ENCODE measurements at places on chromosomes 11 and 22.

GRCh38 chr11:46309814-46310259 is 32.4 kb downstream of the CREB3L1 start:
- DNase-seq: no peak

GRCh38 chr11:22346282-22346681 is 8.1 kb downstream of the SLC17A6 start:
- no peak for DNase-seq

DNA sequence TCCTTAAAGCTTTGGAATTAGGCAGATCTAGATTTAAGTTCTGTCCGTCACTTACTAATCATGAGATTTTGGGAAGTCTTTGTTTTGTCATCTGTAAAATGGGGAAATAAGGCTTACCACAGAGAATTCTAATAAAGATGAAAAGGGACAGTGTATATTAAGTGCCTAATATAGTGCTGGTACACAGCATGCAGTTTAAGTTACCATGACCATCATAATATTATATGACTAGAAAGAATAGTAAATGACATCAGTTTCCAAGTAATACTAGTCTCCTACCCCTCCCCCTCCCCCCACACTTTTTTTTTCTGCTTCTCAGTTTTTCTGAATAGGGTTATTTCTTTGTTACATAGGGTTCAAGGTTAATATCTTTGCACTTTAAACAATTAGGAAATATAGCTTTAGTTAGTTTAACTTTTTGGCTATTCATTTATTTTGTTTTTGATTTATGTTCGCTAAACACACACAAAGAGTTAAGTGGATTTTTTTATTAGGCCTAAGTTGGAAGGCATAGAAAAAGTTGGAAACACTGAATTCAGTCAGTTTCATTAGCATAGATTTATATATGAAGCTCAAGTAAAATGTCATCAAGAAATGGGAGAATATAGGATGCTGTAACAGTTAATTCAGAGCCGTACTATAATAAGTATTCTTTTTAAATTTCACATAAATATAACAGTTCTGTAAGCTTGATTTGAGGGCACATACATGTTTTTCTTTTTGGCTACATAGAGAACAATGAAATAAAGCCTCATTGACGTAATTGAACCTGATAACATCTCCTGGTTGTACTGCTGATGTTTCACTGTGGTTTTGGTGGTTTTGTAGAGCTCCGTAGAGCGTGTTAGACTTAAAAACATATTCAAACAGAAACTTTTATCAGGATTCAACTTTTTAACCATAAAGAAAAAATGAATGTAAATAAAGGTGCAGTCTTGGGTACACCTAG is 121.2 kb downstream of the PDE3B start:
- no peak for DNase-seq

DNA sequence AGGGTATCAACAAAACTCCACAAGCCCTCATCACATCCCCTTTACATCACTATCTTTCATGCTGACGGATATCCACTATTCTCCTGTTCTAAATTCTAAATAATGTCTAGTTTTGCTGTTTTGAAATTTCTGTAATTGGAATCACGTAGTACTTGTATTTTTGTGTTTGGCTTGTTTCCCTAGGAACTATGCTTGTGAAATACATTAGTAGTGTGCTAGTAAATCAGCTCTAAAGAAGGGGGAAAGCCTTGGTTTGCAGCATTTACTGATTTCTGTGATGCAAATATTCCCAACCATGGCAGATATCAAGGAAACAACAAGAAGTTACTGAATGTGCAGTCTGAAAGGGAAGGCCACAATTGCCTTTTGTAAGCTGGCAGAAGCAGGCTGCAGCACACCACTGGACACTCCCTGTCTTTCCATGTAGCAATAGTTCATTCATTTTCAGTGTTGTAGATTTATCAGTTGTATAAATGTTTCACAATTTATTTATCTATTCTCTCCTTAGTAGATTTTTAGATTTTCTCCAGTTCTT is 4.7 kb upstream of the FOLH1 start:
- DNase-seq: no peak

DNA sequence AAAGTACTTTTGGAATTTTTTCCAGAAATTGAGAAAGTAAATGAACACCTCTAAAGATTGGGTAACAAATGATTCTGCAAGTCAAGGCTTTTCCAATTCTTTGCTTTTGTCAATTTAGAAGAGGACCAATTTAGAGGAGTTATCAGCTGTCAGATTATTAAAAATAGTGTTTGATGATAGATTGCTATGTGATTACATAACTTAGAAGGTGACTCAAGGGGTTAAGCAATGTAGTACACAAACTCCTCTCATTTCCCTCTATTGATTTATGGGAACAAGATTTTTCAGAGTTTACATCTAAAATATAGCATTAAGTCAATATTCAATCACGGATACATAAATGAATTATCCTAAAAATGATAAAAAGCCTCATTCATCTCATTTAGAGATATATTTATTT is 70.3 kb downstream of the INSC start:
- no peak for DNase-seq

DNA sequence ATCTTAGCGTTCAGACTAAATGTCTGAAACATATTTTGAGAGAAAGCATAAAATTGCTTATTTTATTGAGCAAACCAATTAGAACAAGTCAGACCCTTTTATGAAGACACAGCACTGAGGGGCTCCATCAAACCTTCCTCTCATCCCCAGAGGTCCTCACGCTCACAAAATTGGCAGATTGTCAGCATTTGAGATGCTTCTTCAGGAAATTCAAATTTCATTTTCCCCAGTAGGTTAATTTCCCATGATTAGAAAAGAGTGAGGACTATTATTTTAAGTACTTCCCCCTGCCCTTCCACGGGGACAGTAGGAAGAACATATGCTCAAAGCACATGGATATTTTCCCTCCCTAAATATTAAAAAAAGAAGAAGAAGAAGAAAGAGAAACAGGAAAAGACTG is 851.8 kb downstream of the BRD1 start:
- DNase-seq: no peak

DNA sequence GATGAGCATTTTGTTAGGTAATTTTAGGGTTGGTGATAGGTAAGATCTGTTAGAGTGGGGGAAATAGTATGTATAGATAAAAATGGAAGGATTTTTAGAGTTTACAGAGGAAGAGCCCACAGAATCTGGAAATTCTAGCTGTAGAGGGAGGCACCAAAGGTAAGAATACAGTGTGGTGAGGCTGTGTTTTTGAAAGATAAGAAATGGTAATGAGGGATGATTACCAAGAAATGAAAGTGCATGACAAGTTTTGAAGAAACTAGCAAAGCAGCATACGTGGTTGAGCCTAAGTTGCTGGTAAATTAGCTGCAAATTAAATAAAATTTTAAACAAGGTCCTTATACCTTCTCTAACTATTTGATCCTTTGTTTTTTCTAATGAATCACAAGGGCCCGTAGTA is 14.6 kb upstream of the RASSF10 start:
- no peak for DNase-seq

DNA sequence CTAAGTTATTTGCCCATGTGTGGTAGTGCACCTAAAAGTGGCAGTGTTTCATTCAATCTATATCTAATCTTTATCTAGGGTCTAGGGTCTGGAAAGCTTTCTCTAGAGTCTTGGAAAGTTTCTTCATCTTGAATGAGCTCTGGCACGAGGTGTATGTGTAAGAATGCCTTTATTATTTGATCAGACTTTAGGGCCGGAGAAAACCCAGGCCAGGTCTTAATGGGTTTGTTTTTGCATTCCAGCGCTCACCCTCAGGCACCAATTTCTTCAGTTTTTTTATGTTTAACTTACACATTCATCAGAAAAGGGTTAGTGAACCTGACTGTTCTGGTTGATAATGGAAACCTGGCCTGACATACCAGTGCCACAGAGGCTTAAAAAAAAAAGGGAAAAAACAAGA is 68.3 kb upstream of the SLN start:
- DNase-seq: no peak

DNA sequence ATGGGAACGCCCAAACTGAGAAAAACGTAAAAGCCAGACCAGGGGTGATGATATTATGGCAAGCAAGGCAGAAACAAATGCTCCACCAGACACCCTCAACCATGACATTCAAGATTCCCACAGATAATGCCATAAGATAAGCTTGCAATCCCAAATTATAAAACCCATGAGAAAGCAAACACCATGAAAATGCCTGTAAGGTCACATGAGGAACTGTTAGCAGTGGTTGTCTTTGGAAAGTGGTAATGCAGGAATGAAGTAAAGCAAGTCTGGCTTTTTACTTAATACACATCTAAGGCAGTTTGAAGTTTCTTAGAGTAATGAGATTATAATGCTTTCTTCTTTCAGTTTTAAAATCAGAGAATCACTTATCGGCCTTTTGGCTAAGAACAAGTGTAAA is 111.0 kb downstream of the MN1 start:
- DNase-seq: no peak

GRCh38 chr22:30020511-30020910 is 59.8 kb upstream of the HORMAD2 start:
- DNase-seq: no peak

GRCh38 chr11:37026326-37026725 is 428.3 kb upstream of the RAG2 start:
- DNase-seq: no peak

GRCh38 chr11:2203440-2204259 is 32.0 kb upstream of the TH start:
- DNase-seq: no peak

- no peak for DNase-seq
These were observed 1321.7 kb downstream of the TBC1D22A start for GRCh38 chr22:48084041-48084728.

GRCh38 chr11:118430956-118431355 is 5.3 kb upstream of the KMT2A start:
- no peak for DNase-seq

- DNase-seq: no peak
These were observed 29.1 kb downstream of the INSC start for GRCh38 chr11:15143855-15144254.

GRCh38 chr11:3659595-3660515 is 11.3 kb downstream of the CHRNA10 start:
- DNase-seq: no peak

DNA sequence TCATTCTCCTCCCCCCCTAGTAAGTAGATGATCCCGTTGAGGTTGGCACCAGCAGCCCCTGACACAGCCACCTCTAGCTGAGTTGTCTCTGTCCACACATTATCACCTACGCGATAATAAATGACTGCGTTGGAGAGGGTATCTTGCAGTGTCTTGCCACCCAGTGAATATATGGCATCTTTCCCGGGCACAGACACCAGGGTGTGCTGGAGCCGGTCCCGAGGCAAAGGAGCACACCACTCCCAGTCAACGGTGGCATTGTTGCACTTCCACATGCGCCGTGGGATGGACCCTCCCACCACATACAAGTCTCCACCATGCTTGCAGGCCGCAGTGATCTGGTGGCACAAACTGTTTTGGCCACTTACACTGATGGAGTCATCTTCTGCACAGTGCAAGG is 5.4 kb downstream of the KBTBD4 start:
- DNase-seq: no peak

- no peak for DNase-seq
These were observed 66.6 kb upstream of the CECR2 start for GRCh38 chr22:17302616-17303015.

- no peak for DNase-seq
These were observed 22.5 kb downstream of the VSIG10L2 start for GRCh38 chr11:125968354-125968753.

GRCh38 chr22:23685205-23685784 is 5.5 kb upstream of the RGL4 start:
- no peak for DNase-seq

DNA sequence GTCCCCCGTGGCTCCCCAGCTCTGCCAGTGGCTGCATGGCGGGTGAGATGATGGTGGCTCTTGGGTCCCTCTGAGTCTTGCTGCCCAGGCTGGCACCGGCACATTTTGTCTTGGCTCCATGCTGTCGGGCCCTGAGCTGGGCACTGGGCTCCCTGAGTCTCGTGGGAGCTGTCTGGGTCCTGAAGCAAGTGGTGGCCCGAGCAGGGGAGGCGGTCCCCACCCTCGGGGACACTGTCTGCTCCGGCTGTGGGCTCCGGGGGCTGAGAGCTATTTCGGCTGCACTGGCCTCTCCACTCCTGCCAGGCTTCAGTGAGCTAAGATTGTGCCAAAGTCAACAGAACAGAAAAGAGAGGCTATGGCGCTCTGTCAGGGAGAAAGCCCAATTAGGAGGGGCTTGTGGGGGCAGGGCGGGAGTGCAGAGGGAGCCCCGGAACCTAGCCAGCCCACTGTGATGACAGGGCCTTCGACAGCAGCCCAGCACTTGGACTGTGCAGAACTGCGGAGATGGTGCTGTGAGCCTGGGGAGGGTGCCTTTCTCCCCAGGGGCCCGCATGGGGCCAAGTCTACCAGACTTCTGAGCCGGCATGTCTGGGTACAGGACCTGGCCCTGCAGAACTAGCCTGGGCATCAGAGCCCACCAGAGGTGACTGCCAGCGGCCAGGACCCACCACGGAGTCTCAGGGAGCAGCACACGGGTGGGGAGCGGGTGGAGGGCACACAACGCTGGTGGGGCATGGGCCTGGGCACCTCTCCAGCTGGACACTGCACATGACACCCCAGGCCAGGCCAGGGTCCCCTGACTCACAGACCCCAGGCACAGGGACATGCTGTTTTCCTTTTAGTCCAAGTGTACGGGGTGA is 38.0 kb downstream of the RTN4R start:
- no peak for DNase-seq

- DNase-seq: no peak
These were observed 167.8 kb downstream of the RRAS2 start for GRCh38 chr11:14190992-14191778.

DNA sequence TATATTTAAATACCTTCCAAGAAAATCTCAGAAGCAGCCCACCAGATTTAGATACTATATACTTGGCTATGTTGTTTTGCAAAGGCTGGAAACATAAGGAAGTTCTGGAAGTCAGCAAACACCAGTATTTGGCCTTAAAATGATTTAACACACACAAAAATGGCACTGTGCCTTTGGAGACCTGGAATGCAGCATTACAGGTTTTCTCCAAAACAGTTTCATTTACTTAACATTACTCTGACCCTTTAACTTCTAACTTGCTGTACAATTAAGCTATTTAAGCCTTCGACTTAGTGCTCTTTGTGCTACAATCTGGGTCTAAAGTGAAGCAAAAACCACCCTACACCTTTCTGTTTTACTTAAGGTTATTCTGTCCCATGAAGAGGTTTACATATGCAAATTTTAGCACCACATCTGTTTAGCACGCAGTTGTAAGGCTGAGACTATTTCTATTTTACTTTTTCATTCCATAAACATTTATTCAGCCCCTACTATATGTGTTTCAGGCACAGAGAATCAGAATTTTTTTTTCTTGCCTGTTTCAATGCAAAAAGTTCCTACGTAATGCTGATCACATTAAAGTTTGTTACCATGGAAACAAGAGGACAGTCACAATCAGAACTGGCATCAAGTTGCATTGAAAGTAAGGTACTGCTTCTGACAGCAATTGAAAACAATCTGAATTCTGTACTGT is 70.3 kb downstream of the MAML2 start:
- DNase-seq: no peak

GRCh38 chr11:93194673-93195291 is 3.0 kb downstream of the SLC36A4 start:
- no peak for DNase-seq

GRCh38 chr11:72642043-72642883 is 32.0 kb downstream of the PDE2A start:
- DNase-seq: no peak
